ENCODE measurements at places on chromosomes 5 and 9. TPM values are rescaled to one million over a fixed set of nuclear protein-coding genes. Genes with fewer than 3 reads are reported as not detected.

- peak; percentile 75 for DNase-seq
Observed at GRCh38 chr9:90433398-90433941, 209.2 kb downstream of the DIRAS2 start.

- DNase-seq = no peak
Observed at GRCh38 chr5:81068635-81069034, 108.5 kb downstream of the RASGRF2 start.

- no peak for DNase-seq
Observed at GRCh38 chr9:135902655-135903357, 4.5 kb downstream of the CAMSAP1 start.

DNA sequence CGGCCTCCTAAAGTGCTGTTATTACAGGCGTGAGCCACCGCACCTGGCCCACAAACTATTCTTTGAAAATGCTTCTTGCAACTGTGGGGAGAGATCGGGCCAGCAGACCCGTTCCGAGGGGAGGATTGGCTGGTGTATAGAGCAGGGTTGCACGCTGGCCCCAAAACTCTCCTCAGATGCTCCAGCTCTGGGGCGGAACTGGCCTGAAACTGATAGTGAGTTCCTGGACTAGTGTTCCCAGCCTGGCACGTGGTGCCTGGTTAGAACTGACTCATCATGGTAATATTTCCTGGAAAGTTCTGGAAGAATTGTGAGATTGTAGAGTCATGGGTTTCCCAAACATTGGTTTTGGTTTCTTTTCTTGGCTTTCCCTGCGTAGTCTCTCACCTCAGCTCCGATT is 120.5 kb downstream of the FBXL7 start:
- no peak for DNase-seq

DNA sequence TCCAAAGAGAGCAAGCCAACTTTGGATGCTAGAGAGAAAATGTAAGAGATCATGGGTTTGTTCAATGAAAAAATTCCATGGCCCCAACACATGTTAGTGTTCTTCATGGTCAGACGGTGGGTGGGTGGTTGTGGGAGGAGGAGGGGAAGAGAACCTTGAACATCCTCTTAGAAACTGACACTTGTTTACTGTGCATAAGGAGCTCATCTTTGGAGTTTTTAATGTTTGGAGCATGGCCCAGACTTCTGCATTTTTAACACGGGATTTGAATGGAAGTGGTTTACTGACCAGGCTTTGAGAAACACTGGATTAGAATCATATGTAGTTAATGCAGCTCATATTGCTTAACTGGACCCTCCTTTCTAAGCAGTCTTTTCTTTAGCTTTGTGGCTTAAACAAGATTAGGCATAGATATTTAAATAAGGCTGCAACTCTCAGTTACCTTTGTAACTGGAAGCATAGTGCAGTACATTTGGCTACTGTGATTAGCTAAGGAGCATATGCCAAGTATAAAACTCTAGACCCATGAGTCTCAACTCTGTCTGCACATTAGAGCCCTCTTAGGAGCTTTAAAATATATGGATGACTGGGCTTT is 60.1 kb downstream of the FOCAD start:
- DNase-seq = no peak

DNA sequence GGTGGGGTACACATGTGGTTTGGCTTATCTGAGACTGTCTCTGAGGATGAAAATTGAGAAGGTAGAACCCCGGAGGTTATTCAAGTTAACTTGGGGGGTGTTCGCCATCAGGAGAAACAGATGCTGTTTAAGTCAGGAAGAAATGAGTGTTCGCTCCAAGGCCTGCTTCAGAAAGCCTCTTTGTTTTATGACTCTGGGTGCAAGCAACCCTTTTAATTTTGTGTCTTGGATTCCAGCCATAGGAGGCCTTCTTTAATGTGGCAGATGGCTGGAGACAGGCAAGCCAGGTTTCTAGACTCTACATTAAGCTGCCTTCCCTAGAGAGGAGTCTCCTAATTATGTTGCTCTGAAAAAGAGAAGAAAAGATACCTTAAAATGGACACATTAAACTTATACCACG is 4.2 kb upstream of the SMAD5 start:
- no peak for DNase-seq

DNA sequence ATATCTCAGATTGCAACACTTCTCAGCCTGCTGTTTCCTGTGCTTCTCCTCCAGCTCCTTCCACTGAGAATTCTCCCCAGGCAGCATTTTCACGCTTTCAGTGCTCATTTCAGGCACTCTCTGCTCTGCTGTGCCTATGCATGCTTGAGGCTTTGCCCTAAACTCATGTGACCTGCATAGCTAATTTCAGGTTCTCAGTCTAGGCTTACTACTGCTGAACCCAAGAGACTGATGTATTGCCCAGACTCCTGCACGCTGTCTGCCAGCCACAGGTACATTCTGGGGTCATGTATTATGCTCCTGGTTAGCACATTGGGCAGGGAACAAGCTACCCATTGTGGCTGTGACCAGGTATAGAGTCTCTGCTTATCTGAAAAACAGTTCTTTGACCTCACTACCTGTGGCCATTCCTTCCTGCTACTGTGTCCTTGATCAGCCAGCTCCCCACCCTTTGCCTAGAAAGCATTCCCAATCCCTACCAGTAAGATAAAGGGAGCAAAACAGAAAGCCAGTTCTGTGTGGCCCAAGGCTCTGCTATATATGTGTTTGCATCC is 34.7 kb downstream of the PIP5K1B start:
- no peak for DNase-seq

GRCh38 chr5:640461-641330 is 28.6 kb downstream of the CEP72 start:
- no peak for DNase-seq

- DNase-seq = no peak
Observed at GRCh38 chr5:1788200-1788599, 11.4 kb downstream of the MRPL36 start.

- no peak for DNase-seq
Observed at GRCh38 chr9:34996905-34997279, 7.3 kb downstream of the DNAJB5 start.

Gene SERF1B
- 64.8 TPM for polyA plus RNA-seq

Gene GPR151
- not detected for polyA plus RNA-seq

Gene ANKRD18A
- 3.4 TPM for polyA plus RNA-seq

Gene TPPP
- polyA plus RNA-seq = 3.0 TPM

Gene ADGRV1
- 12.3 TPM for polyA plus RNA-seq

Gene CA9
- 0.61 TPM for polyA plus RNA-seq
